ENCODE measurements at places on chromosomes 12 and 14.

GRCh38 chr14:105537580-105538474 is 11.4 kb downstream of the TMEM121 start:
- peak; percentile 47 for DNase-seq

GRCh38 chr12:92634202-92634601 is 68.6 kb upstream of the PLEKHG7 start:
- DNase-seq, result no peak

- DNase-seq, result no peak
These were observed 7.5 kb downstream of the PSMA6 start for GRCh38 chr14:35299708-35300107.

DNA sequence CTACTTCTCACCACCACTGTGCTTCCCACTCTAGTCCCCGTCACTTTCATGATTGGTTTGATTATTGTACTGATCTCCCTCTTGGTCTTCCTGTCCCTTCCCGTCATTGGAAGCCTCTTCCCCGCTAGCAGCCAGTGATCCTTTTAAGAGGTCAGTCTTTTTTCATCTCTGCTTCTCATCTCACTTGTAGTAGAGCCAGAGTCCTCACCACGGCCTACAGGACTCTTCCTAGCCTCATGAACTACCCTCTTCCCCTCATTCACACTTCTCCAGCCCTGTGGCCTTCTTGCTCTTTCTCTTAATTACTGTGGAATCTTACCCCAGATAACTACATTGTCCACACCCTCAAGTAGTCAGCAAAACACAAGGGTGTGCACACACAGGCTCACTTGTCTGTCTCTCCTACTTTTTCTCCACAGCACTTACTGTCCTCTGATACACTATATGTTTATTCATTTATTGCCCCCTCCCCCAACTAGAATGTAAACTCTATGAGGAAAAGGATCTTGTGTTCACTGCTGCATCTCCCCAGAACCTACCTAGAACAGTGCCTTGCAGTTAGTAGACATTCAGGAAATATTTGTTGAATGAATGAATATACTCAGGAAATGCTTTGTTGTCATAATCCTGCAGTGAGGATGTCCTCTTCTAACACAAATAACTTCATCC is 66.3 kb downstream of the CKB start:
- DNase-seq, result no peak

DNA sequence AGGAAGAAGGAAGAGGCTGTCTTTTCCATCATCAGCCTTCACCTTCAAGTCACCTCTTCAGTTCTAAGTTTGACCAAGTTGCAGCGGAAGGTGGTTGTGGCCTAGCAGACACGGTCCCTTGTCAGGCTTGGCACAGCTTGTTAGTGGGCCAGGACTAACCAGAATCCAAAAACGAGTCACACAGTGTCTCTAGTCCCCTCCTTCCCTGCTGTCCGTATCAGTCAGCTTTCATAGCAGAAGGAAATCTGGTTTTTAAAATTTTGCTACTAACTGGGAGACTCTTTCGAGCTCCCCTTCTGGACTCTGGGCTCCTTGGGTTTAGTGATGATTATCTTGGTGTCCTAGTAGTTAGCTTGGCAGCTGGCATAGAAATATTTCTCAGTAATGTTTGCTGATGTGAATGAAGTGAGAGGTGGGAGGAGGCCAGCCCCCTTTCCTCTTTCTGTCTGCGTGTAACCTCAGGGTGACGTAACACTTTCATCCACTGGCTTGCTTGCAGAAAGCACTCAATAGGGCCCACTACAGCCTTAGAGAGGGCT is 3.8 kb downstream of the ETV6 start:
- peak; percentile 45 for DNase-seq

GRCh38 chr14:93982230-93983007 is 6.0 kb upstream of the ASB2 start:
- DNase-seq, result no peak

DNA sequence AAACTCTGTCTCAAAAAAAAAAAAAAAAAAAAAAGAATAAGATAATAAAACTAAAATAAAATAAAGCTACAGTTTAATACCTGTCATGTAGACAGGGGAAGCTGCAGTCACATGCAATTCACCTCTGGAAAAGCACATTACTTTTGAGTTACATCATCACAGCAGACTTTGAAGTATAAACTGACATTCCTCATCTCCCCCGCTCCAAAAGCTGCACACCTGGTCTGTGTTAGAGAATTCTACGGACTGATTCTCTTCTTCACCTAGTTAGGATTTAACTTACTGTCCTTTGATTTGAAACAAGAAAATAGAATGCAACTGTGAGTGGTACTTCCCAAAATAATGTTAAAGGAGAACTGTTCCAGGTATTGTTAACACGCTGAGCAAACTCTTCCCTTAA is 25.1 kb downstream of the SPPL3 start:
- DNase-seq, result no peak

DNA sequence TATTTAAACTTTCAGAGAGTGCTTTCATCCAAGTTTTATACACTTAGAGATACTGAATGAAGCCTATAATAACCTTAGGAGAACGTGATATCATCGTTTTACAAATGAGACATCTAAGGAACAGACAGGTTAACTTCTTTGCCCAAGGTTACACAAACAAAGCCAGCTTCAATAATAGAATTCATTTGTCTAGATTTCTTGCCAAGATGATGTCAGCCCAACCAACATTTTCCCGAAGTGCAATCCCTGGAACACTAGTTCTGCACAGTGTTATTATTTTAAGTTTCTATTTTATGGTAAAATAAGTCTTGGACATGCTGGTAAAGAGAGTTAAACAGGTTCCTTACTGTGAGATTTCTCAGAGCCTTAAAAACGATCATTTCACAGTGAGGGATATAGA is 174.6 kb downstream of the SLC25A21 start:
- no peak for DNase-seq

- peak; percentile 43 for DNase-seq
These were observed 78.6 kb downstream of the ARF6 start for GRCh38 chr14:49971156-49972130.

DNA sequence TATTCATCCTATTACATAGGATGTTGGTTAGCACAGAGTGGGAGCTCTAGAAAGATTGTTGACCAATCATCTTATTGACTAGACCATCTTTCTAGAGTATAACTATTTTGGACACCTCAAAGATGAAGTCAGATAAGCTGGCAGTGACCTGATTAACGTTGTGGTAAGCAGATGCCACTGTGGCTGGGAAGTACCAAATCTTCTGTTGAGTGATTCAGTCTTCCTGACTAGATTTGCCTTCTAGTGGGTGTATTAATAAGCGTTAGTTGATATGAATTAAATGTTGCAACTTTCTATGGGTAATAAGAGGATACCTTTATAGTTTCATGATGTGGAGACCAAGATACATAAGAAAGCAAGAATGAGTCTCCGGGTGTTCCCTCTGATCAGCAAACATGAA is 51.2 kb upstream of the HELB start:
- DNase-seq, result no peak

- no peak for DNase-seq
These were observed 320.8 kb downstream of the MED13L start for GRCh38 chr12:115956659-115957058.

DNA sequence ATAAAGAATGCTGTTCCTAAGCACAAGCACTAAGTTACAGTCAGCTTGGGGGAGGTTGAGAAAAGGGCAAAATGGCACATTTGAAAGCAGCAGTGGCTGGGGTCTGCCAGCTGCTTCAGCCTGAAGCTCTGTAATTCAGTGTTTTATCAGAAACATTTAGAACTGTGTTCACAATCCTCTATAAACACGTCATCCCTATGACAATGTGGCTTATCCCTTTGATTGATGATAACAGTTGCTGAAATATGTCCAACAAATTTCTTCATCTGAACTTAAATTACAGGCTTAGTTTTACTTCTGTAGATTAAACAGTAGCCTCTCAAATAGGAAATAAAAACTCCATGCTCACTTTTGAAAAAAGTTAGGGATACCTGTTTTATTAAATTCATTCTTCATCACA is 108.8 kb downstream of the VEZT start:
- DNase-seq, result no peak

DNA sequence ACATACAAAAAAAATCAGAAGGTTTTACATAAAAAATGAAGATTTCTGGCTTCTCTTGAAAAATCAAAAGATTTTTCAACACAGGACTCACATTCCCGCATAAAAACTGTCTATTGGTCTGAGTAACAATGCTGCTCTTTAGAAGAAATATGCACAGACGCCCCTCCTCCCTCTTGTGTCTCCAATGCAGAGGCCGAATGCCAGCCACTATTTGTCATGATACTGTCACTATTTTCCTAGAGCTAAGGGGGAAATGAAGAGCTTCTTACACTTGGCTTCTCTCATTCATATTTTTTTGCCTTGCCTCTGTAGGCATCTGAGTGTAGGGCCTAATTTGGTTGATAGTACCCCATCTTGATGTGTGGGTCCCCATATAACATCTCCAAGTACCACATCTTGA is 98.0 kb downstream of the BBS10 start:
- no peak for DNase-seq
